ENCODE measurements at places on chromosomes 4 and X.
A peak's percentile ranks its signal among the peaks of the same experiment; 100 is the strongest.

DNA sequence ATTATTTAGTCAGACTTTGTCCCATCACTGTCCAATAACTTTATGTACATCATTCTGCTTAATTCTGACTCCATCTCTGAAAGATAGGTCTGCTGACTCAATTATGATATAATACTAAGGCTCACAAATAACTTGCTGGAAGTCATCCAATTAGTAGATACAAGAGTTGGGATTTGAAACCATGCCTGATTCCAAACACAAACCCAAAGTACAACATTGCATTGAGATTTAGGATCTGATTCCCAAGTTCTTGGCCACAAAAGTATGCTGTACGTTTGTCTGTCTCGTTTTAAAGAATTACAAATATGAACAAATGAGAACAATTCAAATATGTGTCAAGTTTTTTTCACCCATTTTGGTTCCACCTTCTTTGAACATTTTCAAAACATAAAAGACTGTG lies 108.8 kb downstream of the AMELX start:
- no peak for DNase-seq

DNA sequence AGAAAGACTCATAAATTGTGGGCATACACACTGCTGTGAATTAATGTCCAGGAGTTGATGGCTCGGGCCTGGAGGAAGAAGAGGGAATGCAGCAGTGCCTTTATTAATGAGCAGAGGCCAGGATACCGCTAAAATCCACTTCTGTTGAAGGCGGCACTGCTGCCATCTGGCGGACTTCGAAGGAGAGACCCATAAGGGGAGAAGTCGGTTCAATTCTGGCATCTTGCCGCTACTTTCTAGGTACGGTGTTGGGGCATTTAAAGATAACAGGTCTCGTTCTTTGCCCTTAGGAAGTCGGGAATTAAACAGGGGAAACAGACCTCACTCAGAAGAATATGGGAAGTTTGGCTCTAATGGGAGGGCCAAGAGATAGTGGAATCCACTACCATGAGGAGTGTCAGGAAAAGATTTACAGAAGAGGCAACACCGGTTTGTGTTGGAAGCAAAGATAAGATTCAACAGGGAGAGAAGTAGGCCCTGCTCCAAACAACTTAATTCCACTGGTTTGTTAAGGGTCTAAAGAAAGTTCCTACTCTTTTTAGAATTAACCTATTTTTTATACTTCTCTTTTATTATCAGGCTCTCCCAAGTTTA lies 133.6 kb upstream of the GIMD1 start:
- peak; percentile 77 for DNase-seq

DNA sequence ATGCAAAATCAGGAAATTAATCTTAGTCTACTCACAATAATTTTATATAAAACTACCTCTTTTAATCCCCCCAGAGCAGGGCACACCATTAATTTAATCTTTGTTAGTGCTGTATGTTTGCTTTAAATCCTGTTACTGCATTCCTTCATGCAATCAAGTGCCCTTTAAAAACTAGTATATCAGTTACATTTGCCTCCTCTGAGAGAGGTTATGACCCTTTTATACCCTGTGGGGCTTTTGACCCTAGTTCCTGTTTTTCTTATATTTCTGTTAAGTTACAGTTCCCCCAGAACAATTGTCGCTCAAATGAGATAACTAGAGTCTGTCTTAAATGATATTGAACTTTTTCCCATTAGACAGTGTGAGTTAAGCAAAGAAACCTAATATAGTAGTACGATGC lies 46.2 kb downstream of the GPC4 start:
- no peak for DNase-seq

- peak; percentile 58 for DNase-seq
Measured at GRCh38 chrX:63275127-63275526, 76.0 kb downstream of the SPIN4 start.

DNA sequence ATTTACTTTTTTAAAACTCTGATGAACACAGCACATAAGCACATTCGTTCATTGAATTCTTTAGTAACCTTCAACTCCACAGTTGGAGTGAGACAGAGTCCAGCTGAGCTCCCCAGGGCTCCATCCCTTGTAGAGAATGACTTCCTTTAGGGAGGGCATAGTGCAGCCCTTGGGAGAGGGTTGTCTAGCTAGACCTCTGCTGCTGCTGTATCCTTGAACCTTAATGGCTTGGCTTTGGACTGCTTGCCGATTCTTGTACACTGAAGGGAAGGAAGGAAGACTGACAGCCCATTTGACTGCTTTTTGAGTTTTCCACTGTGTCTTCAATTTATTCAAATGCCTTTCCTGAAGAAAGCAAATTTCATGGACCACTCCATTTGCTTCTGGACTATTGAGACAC lies 19.4 kb upstream of the FGG start:
- no peak for DNase-seq

GRCh38 chr4:85642356-85643100 lies 167.6 kb downstream of the ARHGAP24 start:
- no peak for DNase-seq

DNA sequence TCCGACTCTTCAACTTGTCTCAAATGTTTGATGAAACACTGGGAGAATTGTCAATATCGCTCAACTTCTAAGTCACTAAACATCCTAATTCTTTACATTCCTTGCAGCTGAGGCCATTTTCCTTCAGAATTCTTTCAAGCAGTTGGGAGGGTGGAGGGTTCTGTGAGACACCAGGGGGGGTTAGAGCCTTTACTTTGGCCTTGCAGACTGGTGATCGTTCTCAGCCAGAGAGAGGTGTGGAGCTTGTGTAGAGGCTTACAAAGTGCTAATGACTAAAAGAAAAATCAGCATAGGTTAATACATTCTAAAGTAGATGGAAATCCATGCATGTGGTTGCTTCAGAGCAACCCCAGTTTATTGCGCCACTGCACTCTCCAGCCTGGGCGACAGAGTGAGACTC lies 21.3 kb upstream of the SOX3 start:
- peak; percentile 81 for DNase-seq

DNA sequence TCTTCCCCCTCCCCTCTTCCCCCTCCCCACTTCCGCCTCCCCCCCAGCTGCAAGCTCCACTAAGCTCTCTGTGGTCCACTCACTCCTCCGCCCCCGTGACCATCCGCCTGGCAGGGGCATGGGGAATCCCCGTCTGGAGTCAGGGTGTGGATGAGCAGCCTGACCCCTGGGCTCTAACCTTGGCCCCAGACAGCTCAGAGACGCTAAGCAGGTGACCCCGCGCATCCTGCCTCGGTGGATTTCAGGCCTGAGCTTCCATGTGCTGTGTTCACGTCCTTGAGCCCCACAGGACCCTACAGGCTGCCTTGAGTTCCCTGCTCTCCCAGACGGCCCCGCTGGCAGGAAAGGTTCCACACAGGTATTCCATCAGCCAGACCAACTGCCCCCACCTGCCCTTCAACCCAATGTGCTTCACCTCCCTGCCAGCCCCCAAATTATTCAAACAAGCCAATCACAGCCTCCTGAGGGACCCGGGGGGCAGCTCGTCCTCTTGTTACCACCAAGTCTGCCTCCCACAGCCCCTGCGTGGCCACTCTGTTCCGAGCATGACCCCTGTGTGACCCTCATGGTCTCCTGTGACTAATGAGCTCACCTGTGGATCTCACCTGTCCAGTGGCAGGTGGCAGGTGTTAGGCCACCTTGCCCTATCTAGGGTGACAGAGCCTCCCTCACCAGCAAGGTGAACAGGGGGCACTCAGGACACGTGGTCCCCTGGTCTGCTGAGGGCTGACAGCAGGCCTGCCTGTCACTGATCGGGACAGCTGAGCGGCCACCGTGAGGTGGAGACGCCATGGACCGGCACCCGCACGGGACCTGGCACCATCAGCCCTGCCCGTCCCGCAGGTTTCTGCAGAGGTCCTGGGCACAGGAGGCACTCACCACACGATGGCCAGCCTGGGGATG lies 73.2 kb upstream of the MXD4 start:
- no peak for DNase-seq

GRCh38 chrX:71623714-71624113 lies 5.4 kb upstream of the CXCR3 start:
- no peak for DNase-seq

- peak; percentile 54 for DNase-seq
Measured at GRCh38 chrX:14832151-14832550, 40.7 kb downstream of the FANCB start.

GRCh38 chrX:81205551-81205950 lies 3.6 kb downstream of the SH3BGRL start:
- no peak for DNase-seq

GRCh38 chr4:151857368-151857767 lies 96.6 kb upstream of the GATB start:
- DNase-seq, result no peak

DNA sequence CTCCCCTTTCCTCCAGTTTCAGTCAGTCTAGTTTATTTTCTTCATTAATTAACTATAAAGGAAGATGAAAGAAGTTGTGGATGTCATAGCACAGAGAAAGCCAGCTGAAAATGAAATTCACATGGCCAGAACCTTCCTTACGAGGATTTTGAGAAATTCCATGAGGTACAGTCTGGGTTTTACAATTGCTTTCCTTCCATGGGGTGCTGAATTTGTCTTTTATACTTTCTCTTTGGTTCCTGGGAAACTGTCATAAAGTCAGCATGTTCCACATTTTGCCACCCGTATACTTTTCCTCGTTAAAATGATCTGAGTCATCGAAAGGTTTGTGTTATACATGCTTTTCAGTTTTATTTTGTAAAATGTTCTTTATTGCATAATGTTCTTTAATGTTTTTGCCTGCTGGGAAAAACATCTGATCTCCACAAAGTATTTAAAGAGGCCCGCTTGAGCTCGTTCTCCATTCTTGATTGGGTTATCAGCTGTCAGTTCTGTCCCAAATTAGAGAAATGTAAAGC lies 78.1 kb upstream of the CLDN34 start:
- DNase-seq, result no peak

DNA sequence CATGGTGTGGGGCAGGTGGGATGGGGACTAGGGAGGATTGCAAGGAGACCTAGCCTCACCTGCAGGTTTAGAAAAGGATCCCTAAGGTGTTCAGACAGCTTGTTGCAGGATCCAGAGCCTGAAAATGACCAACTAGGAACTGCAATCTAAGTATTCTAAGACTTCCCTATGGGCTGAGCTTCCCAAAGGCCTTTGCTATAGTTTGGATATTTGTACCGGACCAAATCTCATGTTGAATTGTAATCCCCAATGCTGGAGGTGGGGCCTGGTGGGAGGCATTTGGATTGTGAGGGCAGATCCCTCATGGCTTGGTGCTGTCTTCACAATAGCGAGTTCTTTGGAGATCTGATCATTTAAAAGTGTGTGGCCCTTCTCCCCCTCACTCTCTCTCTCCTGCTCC lies 52.1 kb downstream of the GPC3 start:
- no peak for DNase-seq

- DNase-seq, result no peak
Measured at GRCh38 chr4:21680326-21680898, 268.2 kb downstream of the KCNIP4 start.

DNA sequence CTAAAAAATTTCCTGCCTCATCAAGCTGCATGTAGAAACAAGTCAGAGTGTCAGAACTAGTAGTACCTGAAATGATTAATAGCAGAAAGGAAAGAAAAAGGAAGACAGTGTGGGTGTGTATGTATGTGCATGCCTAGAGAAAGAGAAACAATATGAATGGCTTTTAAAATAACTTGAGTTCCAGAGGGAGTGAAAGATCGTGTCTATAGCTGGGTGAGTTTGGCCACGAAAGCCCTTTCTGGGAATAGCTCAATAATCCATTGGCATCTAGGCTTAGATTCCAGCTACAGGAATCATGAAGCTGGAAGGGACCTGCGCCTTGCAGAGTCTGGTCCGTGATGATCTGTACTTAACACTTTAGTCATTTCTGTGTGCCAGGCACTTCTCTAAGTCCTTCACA lies 195.6 kb downstream of the RAPGEF2 start:
- no peak for DNase-seq

DNA sequence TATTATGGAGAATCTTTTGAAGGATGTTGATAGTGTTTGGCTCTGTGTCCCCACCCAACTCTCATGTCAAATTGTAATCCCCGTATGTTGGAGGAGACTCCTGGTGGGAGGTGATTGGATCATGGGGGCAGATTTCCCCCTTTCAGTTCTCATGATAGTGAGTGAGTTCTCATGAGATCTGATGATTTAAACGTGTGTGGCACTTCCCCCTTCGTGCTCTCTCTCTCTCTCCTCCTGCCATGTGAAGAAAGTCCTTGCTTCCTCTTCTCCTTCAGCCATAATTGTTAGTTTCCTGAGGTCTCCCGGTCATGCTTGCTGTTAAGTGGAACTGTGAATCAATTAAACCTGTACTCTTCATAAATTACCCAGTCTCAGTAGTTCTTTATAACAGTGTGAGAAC lies 166.1 kb upstream of the NUDT6 start:
- no peak for DNase-seq

DNA sequence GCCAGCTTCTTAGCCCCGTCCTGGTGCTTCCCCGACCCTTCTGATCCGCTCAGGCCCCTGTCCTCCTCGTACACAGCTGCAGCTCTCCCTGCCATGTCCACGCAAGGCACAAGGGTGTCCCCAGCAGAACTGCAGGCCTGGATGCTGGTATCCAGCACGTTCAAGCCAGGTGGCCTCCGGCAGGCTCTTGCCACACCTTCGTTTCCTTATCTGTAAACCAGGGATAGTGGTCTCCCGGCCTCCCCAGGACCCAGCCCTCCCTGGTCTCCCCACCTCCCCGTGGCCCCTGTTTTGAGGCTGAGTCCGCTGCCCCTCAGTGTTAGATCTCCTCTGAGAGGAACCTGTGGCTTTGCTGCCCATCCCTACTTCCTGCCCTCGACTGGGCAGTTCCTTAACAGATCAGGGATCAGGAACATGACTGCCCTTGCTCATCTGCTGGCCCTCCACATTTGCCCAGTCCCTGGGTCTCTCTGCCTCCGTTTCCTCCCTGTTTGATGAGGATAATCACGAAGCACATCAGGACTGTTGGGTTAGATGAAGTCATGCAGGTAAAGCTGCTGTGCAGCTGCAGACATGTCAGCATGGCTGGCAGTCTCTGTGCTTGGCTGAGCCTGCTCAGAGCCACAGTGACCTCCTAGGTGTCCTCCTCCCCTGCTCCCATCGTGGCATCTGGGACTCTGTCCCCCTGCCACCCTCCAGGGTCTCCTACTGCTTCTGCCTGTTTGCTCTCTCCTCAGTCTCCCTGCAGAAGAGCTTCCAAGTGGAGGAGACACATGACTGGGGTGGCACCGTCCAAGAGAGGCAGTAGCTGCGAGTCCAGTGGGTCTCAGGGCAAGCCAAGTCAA lies 32.9 kb downstream of the PIGG start:
- DNase-seq, result peak; percentile 37

DNA sequence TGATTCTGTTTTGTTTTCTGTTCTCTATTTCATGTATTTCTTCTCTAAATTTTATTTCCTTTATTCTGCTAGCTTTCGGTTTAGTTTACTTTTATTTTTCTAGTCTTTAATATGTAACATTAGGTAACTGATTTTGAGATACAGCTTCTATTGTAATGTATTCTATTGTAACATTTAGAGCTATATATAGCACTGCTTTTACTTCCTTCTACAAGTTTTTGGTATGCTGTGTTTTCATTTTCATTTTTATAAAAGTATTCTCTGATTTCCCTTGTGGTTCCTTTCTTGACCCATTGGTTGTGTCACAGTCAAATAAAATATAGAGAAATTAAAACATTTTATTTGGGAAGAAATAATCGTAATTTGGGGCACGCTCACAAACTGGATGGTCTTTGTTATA lies 13.9 kb upstream of the CT47A1 start:
- DNase-seq, result no peak

Measured in islet precursor cell (in vitro differentiated cells).